ENCODE measurements at places on chromosomes 3 and 15.

- DNase-seq, result peak; percentile 77
Measured at GRCh38 chr3:88149509-88150362, at the start of gene C3orf38. Gene C3orf38 (plus strand): TSS chr3:88149959. CDS start chr3:88150053, 94 bp downstream.

- peak; percentile 30 for DNase-seq
Measured at GRCh38 chr15:68335251-68335650, 57.7 kb downstream of the FEM1B start.

- no peak for DNase-seq
Measured at GRCh38 chr3:194755671-194756459, 70.2 kb downstream of the FAM43A start.

DNA sequence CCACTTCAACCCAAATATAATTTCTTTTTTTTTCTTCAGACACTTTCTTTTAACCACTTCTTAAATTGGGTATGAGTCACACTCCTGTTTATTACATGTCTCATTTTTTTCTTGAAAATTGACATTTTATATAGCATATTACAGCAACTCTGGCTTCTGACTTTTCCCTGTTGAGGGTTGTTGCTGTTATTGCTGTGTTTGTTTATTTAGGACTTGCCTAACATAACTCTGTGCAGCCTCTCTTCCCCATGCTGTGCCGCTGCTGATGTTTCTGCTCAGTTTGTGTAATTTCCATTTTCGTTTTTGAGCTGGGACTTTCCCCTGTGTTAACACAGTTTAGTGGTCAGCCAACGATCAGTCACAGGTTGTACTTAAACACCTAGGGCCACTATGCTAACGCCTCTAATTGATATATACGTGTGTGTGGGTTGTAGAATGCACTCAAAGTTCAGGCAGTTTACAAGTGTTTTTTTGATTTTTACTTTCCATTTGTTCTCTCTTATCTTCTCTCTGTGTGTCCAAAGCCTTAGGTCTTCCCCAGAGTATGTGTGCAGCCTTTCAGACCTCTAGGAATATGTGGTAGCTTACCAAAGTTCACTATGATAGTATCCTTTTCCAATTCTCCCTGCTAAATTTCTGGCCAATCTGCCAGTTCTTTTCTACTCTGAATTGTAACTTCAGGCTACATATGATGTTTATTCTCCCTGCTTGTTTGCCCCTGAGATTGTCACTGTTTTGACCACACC is 337.2 kb downstream of the ZBTB20 start:
- DNase-seq, result no peak

DNA sequence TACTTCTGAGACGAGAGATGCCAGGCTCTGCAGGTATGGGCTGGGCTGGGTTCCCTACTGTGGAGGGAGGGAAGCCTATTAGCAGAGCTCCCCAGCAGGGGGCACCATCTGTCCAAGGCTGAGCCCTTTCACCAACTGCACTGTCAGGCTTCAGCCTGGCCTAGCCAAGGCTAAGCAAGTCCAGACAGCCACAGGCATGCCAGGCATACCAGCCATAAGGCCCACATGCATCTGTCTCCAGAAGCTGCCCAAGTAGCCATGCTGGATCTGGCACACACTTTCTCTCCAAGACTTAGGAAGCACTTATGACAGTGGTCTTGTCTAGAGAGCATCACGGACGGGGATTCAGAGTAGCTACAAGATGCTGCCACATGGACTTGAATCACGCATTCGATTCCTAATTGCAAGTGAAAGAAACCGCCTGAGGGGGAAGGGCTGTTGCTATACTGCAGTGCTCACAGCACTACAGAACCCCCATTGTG is 28.3 kb downstream of the RUVBL1 start:
- peak; percentile 87 for DNase-seq

- DNase-seq, result no peak
Measured at GRCh38 chr3:87361271-87361670, 84.9 kb upstream of the POU1F1 start.

- no peak for DNase-seq
Measured at GRCh38 chr3:190088890-190089289, 31.8 kb downstream of the P3H2 start.

- peak; percentile 25 for DNase-seq
Measured at GRCh38 chr3:182682263-182683241, 110.8 kb upstream of the ATP11B start.
